Stimulated activated CD8-positive, alpha-beta memory T cell treated with anti-CD3 and anti-CD28 coated beads, Interleukin-15, amount 100 ng/mL, for 4 hours (primary cell): ENCODE measurements at places on chromosomes 7 and 10.

- DNase-seq, result no peak
These were observed 169.2 kb upstream of the LYZL2 start for GRCh38 chr10:30798646-30799185.

GRCh38 chr7:2956526-2957368 is 86.9 kb downstream of the CARD11 start:
- DNase-seq, result peak; percentile 34

DNA sequence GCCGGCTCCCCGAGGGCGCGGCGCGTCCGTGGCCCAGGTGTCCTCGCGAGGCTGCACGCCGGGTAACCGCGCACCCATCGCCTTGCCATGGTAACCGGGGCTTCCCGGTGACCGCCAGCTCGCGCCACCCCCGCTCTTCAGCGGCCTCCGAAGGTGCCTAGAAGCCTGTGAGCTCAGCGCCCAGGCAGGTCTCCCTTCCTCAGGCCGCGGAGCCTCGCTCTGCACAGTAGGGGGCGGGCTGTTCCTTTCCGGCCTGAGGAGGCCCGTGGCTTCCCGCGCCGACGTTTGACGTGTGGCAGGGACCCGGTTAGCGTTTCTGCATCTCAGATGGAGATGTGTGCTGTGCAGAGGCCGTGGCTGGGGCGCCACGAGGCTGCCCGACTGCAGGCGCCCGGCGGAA is 117.1 kb downstream of the DYNC2I1 start:
- no peak for DNase-seq

DNA sequence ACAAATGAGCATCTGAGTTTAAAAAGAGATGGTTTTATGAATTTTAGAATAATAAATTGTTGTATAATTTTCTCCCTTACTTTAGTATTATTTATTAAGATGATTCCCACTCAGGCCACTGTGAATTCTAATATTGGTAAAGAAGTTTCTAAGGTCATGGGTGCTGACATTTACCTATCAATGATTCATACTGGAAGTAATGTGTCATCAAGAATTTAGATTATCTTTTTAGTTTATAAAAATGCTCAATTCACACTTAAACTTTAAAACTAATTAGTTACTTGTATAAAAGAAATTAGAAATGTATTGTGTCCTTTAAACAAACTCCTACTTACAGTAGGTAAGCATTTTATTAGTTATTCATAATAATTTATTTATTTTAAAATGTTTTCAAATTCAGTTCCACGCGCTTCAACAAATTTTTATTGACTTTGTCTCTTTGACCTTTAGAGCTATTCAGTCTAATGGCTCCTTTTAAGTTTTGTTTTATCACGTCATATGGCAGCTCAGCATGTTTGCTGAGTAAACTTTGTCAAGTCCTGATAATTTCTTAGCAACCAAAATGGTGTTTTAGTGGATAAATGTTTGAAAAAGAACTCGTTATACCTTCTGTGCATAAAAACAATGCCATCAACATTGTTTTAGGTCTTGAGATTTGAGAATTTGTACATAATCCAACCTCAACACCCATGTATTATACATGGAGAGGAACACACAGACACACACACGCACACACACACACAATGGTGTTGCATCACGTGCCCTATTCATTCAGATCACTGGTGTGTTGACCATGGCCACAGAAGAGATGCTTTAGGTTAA is 15.1 kb upstream of the MRC1 start:
- no peak for DNase-seq

GRCh38 chr10:16886031-16886430 is 68.8 kb upstream of the RSU1 start:
- no peak for DNase-seq

DNA sequence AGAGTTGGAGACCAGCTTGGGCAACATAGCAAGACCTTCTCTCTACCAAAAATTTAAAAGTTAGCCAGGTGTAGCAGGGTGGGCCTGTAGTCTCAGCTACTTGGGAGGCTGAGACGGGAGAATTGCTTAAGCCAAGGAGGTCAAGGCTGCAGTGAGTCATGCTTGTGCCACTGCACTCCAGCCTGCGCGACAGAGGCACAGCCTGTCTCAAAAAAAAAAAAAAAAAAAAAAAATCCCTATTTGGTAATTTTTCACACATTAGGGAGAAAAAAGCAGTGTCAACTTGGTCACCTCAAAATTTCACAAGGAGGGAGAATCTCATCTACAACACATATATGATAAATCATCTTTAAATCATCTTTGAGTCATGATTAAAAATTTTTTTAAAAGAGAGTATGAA is 6.4 kb upstream of the ZNF398 start:
- DNase-seq, result no peak

DNA sequence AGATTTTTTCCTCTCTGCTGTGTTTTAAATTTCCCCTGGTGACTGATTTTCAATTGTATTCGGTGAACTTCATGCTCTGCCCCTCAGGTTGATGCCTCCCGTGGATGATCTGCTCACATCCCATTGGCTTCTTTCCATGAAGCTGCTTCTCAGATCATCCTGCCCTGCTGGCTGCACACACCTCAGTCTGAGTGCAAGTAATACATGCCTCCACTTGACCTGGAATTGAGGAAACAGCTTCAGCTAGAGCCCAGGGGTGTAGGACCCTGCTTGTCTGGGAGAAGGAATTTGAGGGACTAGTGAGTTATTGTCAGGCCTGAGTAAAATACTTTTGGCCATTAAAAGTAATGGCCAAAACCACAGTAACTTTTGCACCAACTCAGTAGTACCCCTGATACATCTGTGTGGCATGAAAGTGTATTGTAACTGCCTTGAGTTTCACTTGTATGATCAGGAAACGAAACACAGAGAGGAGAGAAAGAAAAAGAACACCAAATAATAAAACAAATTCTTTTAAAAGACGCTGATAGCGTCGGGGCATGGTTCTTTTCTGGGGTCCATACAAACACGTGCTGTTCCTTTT is 49.4 kb downstream of the SPAM1 start:
- no peak for DNase-seq

DNA sequence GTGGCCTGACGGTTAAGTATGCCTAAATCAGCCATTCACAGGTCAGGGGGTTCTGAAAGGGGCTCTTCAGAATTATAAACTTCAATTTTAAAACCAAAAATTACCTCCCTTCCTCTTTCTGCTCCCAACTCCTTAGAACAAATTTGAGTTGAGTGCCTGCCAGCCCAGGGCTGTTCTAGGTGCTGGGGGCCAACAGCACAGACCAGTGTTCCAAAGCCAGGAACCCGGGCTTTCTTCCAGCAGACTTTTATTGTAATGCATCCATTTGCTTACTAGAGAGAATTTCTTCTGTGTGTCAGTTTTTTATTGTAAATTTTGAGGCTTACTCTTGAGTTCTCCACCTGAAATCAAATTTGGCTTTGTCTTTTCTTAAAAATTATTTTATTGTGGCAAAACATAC is 238.5 kb downstream of the CACNB2 start:
- no peak for DNase-seq

GRCh38 chr10:70528741-70529362 is 50.3 kb downstream of the PALD1 start:
- no peak for DNase-seq

GRCh38 chr10:4981722-4982471 is 18.7 kb downstream of the AKR1C1 start:
- DNase-seq, result no peak

- no peak for DNase-seq
These were observed 42.6 kb downstream of the KIF20B start for GRCh38 chr10:89744026-89744425.

DNA sequence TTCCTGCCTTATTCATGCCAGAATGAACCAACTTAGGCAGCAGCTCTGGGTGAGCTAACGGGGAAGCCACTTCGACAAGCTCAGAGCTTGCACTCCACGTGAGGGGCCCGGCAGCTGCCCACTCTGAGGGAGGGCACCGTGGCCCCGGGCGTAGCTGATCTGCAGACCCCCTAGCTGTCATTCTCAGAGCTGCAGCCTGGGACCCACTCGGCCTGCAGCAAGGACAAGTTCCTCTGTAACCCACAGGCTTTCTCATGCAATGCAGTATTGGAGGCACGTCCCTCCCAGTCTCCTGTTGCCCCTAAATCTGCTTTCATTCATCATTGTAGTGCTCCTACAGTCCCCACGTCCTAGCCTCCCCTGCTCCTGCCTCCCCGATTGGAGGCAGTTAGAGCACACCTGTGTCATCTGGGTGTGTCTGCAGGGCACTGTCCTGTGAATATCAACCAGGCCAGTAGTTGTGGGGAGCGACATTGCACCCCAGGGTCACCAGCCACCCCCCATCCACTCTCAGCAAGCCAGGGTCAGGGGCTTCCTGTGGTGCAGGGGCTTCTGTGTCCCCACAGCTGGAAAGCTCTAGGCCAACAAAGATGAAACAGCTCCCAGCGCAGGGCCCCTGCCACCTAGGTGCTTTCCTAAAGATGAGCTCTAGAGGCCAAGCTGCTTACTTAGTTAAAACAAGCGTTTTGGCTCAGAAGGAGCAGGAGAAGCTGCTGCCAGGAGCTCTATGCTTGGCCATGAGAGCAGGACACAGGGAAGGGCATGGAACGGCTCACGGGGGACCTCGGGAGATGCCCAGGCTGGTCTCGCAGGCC is 333.6 kb downstream of the ADARB2 start:
- no peak for DNase-seq

GRCh38 chr7:1312136-1313070 is 79.7 kb downstream of the UNCX start:
- DNase-seq, result no peak

GRCh38 chr7:39084349-39084748 is 106.6 kb downstream of the POU6F2 start:
- DNase-seq, result no peak

GRCh38 chr10:114306116-114306973 is 67.3 kb downstream of the VWA2 start:
- DNase-seq, result no peak

DNA sequence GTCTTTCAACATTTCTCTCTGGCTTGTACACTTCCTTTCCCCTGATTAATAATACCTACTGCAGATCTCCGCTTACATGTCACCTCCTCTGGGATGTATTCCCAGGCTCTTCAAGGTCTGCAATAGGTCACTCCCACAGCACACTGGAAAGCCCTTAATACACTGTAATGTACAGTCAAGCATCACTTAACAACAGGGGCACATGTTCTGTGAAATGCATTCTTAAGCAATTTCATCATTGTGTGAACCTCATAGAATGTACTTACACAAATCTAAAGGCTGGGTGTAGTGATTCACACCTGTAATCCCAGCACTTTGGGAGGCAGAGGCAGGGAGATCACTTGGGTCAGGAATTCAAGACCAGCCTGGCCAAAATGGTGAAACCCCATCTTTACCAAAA is 1.9 kb downstream of the COX15 start:
- DNase-seq, result no peak

DNA sequence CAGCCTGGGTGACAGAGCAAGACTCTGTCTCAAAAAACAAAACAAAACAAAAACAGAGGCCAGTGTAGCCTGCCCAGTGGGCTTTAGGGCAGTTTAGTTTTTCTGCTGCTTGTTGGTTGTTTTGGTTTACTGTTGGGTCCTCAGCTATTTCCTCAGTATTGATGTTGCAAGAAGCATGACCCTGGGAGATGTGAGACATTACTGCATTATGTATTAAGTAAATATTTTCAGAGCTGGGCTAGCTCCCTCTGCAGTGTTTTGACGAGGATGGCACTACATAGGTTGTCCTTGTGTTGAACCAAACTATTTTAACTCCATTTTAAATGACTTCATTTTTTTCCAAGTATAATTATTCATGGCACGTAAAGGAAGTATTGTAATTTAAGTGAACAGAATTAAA is 4.8 kb downstream of the AKAP9 start:
- DNase-seq, result no peak

DNA sequence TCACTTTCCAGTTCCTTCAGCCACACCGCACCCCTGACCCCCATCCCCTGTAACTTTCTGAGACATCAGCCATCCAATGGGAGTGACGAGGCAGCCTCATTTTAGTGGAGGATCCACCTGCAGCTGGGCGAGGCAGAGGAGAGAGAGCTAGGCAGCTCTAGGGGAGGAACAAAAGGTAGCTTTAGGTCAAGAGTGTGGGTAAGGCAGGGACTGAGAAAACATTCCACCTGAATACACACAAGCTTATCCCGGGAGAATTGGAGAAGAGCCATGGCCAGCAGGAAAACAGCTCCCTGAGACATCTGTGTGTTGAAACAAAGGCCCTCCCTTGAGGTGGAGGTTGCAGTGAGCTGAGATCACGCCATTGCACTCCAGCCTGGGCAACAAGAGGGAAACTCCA is 6.7 kb upstream of the KLRG2 start:
- DNase-seq, result no peak

DNA sequence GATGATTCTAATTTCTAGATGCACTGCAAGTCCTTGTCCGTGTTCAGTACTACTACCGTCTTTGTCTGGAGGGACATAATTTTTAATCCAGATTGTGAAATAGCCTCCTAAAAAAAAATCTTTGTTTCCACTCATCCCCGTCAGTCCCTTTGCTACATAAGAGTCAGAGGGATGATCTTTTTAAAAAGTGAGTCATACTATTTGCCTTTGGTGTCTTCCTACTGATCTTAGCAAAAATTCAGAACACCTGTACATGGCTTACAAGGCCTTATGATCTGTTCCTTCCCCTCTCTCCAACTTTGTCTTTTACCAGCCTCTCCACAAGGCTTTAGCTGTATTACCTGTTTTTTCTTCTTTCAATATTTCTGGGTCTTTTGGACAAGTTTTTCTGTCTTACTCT is 173.5 kb downstream of the MLLT10 start:
- no peak for DNase-seq

DNA sequence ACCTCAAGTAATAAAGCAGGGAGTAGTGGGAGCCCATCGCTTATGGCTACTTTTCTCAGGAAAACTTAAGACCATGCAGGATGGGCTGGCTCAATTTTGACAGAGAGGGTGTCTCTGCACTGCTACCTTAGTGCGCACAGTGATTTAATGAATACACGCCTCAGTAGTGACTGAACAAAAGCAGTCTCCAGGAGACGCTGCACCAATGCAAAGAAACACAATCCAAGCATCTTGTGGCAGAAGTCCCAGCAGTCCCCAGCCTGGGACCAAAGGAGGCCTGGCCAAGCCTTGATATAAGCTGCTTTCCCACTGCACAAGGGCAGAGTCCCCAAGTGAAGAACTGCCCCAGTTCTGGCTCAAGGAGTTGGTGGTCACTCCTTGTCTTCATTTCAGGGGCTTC is 368.9 kb downstream of the KCNMA1 start:
- DNase-seq, result no peak

DNA sequence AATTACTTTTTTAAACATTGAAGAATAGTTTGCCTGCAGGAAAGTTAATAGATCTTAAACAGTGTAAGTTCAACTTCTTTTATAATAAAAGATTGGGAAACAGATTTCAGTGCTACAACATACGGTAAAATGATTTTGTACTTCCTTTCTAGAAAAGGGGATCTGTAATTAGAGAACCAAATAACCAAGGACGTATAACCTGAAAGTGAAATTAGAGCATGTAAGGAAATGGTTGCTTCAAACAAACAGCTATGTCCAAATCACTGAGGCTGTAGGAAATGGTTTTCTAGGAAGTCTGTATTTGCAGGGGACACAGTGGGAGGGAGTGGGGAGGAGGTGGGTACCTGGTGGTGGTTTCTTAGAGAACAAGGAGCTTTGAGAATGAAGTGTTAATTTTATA is 57.9 kb upstream of the EXOC6 start:
- no peak for DNase-seq

GRCh38 chr7:143393267-143394041 is 12.3 kb downstream of the ZYX start:
- no peak for DNase-seq
